ENCODE measurements at places on chromosomes 6 and 20.

- DNase-seq: no peak
Observed at GRCh38 chr20:53597521-53598120, 4.0 kb upstream of the ZNF217 start.

DNA sequence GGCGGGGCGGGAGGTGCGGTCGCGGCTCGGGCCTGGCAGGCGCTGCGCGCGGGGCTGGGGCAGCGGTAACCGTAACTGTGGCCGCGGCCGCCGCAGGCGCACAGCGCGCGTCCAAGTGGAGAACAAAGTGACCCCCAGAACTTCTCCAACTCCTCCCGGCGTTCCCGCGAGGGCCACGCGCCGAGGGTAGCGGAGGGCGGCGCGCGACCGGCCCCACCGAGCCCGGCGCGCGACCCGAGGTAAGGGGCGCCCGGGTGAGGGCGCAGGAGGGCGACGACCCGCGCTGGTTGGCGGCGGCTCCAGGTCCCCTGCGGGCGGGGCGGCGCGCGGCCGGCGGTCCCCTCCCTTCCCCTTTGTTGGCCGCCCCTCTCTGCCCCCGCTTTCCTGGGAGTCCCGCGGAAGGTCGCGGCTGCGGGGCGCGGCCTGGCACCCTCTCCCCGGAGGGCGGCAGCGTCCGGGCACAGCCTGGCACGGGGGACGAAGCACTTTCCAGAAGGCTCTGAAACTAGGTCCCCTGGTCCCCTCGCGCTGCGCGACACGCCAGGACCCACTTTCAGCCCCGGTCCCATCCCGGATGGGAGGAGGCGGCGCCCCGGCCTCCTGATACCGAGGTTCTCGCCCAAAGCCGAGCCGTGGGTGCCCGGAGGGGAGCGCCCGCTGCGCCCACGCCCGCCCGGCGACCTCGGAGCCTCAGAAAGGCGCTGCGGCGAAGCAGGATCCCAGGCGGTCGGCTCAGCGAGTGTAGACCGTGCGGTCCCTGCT, at the start of gene TIAM2:
TIAM2 (plus strand) TSS at position 62 of the 762 bp plus-strand sequence. CDS start 133,909 bp downstream, outside the sequence.
- DNase-seq: no peak

DNA sequence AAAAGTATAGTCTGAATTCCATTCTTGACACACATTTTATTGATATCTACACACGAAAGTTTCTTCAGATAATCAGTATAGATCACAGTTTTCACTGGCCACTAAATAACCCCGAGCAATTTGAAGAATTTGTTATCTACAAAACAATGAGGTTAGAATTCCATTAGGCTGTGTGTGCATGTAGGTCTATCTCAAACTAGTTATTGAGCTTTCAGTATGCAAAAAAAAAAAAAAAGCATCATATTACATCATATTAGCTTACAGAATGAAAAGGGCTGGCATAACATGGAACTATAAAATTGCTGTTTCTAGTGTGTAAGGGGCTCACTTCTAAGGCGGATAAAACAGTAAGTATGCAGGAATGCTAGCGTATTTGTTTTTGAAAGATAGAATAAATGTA, 59.5 kb upstream of the ADGRG6 start:
- no peak for DNase-seq

DNA sequence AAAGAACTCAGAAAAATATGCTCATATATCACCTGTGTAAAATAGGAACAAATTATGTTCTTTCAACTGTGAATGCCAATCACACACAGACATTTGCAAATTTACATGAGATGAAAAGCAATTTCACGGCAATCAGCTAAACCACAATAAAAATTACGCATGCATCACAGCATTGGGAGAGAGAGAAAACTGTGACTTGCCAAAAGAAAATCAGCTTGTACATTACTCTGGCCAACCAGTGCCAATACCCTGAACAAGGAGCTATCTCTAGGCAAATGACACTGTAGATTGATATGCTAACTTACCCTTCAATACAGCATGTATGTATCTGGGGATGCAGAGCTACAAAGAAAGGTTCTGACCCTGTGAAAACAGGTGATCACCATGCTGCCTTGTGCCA, 515.6 kb downstream of the EYS start:
- DNase-seq: no peak

- no peak for DNase-seq
Observed at GRCh38 chr6:43523284-43523683, 6.4 kb downstream of the POLR1C start.

DNA sequence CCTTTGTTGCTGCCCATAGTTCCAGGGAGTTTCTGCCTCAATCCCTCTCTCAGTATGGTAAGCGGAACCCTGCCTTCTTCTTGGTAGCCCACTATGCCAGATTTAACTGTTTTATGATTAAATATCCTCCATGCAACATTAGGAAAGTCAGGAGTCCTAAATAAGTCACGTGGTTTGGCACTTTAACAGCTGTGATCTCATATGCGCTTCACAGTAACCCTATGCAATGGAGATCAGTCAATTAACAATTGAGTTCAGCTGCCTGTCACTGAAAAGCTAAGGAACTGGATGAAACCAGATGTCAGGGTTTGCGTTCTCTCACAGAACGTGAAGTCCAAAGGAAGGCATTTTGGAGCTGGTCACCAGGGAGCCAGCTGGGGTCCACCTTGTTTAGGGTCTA, 81.6 kb downstream of the PSMB1 start:
- DNase-seq: no peak

DNA sequence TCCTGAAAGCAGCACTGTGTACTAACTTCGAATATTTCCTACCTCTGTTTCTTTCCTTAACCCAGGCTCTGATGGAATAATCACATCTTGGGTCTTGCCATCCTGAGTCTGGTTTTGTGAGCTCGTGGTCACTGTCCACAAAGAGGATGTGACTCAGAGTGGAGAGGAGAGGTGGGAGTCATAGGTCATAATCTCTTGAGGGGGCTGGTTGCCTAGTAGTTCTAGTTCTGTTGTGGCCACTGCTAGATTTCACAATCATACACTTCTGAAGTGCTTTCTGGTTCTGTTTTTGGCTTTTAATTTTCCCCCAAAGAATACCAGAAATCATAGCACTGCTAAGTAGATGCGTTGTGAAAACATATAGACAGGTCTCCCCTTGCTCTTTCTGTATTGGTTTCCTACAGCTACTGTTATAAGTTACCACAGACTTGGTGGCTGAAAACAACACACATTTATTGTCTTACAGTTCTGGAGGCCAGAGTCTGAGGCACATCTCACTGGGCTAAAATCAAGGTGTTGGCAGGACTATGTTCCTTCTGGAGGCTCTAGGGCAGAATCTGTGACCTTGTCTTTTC, 102.8 kb downstream of the NRSN1 start:
- DNase-seq: no peak

GRCh38 chr20:3423126-3423525, 15.7 kb upstream of the DNAAF9 start:
- no peak for DNase-seq

DNA sequence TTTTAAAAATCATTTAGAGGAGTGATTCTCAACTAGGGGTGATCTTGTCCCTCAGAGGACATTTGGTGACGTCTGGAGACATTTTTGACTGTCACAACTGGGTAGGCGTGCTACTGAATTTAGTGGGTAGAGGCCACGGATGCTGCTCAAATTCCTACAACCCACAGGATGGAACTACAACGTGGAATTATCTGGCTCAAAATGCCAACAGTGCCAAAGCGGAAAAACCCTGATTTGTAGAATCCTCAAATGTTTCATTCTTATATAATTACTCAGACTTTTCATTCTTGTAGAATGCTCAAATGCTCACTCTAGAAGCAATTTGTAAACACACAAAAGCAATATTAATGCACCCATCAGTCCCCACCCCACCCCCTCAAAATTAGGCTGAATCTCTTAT, 229.8 kb downstream of the ZMYND8 start:
- no peak for DNase-seq

GRCh38 chr6:161526794-161527193, 252.9 kb upstream of the AGPAT4 start:
- DNase-seq: no peak

GRCh38 chr20:24473435-24474223, 4.2 kb downstream of the SYNDIG1 start:
- no peak for DNase-seq

- no peak for DNase-seq
Observed at GRCh38 chr20:47704746-47705496, 80.4 kb downstream of the SULF2 start.

GRCh38 chr6:15132854-15133670, 112.8 kb upstream of the JARID2 start:
- no peak for DNase-seq

DNA sequence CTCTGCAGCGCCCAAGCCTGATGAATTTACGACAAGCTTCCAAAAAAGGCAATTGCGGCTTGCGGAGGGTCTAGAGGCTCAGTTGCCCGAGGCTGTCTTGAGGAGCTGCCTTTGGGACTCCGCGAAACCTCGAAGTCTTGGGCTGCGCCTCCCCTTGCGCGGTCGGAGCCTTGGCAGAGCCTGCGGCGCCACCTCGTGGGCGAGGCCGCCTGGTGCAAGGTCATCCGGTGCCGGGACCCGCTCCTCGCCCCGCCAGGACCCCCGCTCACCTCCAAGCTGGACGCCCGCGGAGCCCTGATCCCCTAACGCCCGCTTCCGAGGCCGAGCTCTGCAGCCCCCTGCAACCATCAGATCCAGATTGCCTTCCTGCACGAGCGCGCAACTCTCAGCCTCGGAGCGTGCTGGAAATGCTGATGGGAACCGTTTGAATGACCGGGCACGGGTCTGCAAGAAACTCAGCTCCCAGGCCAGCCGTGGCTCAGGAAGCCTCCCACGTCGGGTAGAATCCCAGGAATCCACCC, 14.9 kb upstream of the FAM210B start:
- DNase-seq: no peak

DNA sequence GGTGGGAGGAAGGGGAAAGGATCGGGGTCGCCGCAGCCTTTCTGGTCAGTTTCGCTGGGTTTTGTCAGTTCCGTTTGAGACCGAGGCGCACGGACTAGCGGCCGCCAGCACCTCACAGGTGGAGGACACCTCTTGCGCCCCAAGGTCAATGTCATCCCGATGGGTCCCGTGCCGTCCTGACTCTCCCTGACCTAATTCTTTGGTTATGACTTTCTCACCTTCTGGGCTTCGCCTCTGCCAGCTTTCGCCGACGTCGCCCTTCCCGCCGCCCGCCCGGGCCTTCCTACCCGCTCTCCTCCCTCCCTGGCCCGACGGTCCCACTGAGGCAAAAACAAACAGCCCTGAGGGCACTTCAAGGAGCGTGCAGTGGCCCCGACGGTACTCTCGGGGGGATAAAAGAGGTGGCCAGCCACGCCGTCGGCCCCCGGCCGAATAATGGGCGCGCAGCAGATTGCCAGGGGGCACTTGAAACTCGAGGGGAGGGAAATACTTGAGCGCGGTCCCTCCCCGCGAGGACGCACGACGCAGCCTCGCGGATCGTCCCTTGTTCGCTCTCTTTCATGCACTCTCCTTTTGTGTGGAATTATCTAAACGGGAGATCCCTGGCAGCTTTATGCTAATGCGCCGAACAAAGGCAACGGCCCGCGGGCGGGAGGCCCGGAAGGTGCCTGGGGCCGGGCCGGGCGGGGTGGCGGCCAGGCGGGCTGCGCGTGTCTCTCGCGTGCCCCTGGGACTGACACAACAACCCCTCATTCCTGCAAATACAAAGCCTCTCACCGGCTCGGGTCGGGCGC, 3.9 kb upstream of the INSM1 start:
- no peak for DNase-seq

GRCh38 chr20:2983508-2983907, 59.9 kb upstream of the GNRH2 start:
- no peak for DNase-seq

DNA sequence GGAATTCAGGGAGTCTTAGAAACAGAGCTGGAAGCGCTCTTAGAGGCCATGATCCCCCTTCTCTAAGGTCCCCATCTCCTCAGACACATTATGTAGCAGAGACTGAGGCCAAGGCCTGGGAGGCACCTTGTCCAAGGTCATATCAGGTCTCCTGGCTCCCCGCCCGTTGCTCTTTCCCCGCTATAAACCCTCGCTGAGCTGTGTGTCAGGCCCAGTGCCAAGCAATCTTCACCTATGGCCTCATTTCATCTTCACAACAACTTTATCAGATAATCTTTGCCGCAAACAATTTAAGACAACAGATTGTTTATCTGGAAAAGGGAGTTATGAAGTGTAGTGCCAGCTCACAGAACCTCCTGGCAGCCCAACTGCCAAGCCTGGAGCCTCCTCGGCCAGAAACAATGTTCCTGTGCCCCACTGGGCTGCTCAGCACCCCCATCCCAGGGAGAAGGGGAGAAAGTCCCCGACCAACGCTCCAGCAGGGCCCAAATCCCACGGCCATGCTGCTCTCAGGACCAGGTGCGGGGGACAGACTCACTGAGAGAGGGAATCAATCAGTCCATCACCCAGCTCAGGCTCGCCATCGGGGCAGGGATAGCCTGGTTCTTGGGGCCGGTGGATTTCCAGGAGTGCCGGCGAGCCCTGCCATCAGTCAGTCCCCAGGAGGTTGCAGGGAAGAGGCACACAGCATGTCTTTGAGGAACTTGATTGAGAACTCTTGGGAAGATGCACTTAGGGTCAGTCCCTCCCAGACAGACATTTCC, 16.9 kb upstream of the FANCE start:
- no peak for DNase-seq

DNA sequence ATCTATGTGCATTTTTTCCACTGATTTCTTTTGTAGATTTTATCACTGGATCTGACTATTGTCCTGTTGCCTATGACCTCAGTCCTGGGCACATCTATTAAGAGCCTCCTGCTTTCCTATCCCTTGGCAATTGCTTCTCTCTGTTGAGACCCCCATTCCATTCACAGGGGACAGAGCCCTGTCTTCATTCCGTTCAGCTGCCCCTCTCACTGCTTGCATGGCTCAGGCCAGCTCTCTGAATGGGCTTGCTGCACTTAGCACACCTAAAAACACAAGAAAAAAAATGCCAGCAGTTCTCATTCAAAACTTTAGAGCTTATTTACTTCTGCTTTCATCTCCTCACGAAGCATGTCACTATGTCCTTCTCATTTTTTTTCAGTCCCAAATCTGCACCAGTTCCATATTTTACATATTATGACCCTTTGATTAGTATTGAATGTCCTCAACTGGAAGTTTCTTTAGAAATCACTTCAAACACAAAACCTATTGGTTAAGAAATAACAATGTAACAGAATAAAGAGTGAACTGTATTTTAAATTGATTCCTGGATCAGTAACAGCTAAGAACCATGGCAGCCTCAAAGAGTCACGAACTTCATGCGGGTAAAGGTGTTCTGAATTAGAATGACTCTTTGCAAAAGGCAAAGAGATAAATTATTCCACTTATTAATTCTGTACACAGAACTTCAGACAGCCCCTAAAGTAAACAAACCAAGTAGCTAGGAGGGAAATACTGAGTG, 616.5 kb downstream of the C6orf118 start:
- DNase-seq: no peak

- DNase-seq: no peak
Observed at GRCh38 chr6:43972913-43973300, 154.3 kb downstream of the MRPL14 start.
